8988T (cell line): ENCODE measurements at places on chromosomes 11 and 22.

DNA sequence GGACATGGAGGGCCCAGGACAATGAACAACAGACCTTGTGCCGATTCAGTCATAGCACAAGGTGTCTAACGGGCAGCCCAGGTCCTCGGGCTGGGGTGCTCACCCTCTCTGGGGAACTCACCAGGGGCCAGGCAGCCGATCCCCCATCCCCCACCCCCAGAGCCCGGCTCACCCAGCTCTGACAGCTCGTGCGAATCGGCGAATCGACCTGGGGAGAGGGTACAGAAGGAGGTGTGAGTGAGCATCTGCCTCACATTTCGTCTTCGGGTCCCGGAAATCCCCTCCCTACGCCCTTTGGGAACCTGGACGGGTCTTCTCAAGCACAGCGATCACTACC is 423 bp downstream of the PEX16 start:
- DNase-seq: no peak

- no peak for DNase-seq
Measured at GRCh38 chr11:11119917-11120316, 233.1 kb downstream of the CSNK2A3 start.

DNA sequence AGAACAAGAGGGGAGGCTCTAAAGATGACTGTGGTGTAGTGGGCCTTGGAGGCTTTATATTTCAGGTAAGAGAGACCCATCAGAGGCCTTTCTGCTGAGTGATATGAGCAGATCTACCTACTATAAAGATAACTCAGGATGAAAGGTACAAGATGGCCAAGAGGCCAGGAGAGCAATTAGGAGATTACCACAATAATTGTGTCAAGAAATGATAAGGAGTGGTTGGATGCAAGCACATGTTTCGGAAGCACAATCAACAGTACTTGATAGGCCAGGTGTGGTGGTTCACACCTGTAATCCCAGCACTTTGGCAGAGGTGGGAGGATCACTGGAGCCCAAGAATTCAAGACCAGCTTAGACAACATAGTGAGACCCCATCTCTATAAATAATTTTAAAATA is 43.8 kb downstream of the SIK3 start:
- DNase-seq: no peak

DNA sequence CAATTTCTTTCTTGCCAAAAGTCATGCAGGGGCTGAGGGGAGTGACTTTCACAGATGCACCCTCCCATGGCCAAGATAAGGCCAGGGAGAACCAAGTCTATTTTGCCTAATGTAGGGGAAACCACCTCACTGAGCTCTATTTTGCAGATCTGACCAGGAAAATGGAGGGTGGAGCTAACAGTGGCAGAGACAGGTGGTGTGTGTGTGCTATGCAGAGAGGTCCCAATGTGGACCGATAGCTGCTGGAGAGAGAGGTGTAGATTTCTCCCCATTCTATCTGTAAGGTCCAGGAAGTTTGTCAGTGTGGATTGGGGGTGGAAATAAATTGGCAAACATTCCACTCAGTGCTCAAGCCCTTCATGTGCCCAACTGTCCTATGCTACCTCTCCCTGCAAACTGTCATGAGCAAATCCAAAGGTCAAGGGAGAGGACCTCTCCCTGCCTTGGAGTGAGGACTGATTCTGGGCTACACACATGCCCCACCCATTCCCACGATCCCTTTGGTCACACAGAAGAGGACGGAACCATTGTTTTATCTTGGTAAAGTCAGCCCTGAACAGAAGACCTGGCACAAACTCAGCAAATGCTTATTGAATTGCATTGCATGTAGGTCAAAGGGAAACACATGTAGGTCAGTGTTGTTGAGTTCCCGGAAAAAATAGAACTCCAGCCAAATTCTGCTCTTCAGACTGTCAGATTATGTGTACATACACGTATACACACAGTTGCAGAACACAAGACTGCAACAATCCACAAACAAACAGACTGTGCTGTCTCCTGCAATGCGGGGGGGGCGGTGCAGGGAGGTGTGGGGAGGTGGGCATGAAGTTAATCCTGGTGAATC is 65.9 kb downstream of the C11orf58 start:
- DNase-seq: no peak

GRCh38 chr11:87536565-87536964 is 498.8 kb downstream of the TMEM135 start:
- DNase-seq: no peak

GRCh38 chr11:48024635-48025071 is 44.3 kb downstream of the PTPRJ start:
- DNase-seq: no peak

GRCh38 chr11:19428206-19429002 is 187.7 kb upstream of the E2F8 start:
- no peak for DNase-seq

DNA sequence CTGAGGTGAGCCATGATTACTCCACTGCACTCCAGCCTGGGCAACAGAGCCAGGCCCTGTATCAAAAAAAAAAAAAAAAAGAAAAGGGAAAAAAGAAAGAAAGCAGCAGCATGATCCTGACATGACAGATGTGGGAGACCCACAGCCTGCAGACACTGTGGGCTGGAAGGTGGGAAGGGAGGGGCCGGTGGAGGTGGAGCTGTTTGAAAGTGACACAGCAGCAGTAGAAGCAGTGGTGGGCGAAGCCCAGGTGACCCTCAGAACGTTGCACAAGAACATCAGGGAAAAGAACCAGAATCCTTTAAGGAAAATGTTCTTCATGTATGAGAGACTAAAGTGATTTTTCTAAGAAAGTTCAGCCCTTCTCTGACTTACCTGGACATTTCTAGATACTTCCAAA is 26.3 kb upstream of the SCGB1A1 start:
- no peak for DNase-seq

DNA sequence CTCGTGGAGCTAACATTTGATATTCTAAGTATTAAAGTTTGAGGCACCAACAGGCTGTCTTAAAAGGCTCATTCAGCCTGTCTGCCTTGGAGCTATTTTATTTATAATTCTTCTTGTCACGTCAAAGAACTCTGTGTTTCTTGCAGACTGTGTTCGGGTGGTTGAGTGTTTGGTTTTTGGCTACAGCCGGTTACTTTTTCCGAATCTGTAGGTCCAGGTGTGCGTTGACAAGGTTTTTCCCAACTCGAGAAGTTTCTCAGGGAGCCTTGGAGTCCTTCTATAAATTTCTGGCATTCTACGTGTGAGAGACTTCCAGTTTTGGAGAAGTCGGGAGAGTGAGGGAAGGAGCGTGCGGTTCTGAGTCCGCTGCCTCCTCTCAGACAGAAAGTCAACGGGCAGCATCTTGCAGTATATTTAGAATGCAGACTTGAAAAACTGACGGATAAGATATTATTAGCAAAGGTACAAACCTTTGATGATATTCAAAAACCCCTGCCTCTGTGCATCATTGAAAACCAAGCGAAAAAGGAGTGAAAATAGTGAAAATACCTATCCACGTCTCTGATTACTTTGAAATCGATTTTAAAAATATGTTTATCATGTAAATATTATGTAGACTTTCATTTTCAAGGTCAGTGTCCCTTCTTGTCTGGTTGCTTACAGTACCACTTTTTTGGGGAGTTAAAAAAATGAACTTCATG is 85.2 kb upstream of the PPARA start:
- DNase-seq: no peak

GRCh38 chr11:10440401-10440800 is 14.7 kb upstream of the AMPD3 start:
- DNase-seq: no peak

DNA sequence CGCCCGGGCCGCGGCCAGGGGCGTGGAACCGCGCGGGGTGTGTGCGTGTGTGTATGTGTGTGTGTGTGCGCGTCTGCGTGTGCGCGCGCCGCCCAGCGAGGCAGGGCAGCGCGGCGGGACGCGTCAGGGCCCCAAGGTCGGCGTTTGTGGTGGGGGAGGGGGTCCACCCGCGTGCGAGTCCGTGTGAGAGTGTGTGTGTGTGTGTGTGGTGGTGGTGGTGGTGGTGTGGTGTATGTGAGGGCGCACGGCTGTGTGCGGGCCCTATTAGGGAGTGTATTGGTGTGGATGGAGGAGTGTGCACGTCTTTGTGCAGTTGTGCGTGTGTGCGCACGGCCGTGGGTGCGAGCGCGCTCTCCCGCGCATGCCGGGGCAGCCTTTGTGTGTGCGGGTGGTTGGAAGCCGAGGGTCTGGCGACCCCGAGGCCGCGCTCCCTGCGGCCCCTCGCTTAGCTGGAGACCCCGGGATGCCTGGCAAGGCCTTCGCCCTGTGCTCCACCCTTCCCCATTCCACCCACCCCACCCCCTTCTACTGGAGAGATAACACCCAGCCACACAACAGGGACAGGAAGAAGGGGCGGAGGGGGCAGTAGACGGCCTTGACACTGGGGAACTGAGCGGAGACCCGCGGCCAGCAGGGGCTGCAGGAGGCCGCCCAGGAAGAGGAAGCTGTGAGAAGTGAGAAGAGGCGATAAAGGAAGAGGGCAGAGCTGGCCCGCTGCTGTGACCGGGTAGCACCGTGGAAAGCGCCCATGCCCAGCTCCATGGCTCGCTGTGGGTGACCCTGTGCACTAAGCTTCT is 528 bp upstream of the ARRB1 start:
- DNase-seq: peak; percentile 85
